Globus pallidus (tissue), 1 donor: ENCODE measurements at places on chromosomes 3 and 15.

GRCh38 chr3:23800731-23801130 lies 5.0 kb upstream of the UBE2E1 start:
- DNase-seq, result no peak

DNA sequence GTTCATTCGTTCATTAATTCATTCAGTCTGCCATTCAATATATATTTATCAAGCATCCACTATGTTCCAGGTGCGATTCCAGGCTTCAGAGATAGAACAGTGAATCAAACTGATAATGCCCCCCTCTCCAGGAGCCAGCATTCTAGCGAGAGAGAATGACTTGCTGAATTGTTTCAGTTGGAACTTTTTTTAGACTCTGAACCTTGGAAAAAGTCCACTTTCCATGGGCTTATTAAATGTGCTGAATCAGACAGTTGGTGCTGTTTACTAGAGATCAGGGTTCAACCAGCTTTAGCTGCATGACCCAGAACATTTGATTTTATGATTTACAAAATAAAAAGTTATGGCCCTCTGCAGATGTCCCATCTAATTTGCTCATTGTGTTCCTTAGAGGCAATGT lies 213.2 kb downstream of the THSD4 start:
- no peak for DNase-seq

DNA sequence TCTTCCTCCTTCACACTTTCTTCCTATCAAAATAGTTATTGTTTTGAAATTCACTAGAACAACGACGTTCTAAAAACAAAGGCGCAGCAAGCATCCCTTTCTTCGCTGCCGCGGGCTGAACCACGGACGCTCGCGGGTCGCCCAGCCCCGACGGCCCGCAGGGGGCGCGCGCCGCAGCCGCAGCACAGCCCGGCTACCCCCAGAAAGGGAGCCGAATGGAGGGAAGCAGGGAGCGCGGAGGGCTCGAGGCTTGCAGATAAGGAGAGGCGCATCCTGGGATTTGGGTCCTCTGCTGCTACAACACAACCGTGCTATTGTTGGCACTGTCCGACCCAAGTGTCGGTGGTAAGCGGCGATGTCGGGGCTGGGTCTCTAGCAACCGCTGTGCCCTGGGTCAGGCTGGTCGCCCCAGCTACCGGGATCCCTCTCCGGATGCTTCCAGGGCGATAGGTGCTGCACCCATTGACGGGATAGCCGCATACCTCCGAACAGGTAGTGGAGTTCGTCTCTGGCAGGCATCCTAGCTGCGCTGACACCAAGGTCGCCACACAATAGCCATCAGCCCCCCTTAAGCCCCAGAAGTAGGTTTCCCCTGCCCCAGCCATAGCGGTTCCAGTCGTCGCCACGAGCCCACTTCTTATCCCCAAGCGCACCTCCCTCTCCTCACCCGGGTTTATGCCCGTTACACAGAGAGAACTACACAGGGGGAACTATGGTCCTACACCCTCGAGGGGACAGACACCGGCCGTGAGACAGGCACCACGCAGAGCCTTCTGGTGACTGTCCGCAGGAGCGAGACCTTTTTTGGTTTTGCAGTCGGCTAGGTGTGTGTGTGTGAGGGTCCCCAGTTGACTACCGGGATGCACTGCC lies 6.0 kb downstream of the ONECUT1 start:
- DNase-seq, result no peak

DNA sequence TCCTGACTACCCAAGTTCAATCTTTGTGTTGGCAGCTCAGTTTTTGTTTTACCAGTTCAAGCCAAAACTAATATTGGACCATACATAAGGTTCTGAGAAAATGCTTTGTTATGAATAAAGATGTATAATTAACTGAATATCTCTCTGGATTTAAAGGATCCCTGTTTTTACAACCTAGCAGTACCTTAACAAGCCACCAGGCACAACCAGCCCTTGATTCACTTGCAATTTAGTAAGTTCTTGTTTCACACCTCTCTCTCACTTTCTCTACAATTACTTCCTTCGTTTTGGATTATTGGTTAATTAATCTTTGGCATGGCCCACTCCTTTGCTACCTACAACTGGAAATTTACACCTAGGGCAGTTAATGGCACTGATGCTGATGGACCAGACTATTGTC lies 531.9 kb downstream of the SQOR start:
- no peak for DNase-seq

DNA sequence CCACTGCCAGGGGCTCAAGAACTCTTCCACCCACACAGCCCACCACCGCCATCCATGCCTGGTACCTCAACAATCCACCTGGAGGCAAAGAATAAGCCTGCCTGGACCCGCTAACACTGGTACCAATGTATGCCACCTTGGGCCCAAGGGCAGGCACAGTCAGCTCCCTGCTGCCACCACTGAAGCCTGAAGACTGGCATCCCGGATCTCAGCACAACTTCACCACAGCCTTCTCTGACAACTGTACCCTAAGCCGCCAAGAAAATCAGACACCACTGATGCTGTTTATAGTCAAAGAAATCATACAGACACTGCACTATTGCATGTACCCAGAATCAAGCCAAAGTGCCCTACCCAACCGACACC lies 56.3 kb downstream of the IGSF11 start:
- DNase-seq, result no peak

DNA sequence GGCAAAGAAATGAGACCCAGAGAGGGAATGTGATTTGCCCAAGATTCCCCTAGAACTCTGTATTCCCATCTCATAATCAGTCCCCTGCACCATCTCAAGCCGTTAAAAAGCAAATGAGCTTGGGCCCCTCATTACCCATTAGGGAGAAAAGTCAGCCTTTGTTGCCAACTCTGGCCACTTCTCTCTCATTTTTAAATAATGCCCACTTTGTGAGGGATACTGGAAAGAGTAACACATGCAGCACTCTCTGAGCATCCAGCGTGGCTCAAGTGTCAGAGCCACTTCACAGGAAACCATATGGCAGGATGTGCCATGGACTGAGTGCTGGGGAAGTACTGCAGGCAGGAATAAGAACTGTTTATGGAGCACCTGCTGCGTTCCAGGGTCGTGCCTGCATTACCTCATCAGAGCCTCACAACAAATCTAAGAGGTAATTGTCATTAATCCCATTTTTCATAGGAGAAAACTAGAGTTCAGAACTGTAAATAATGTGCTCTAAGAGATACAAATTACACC lies 49.8 kb upstream of the SLC6A1 start:
- no peak for DNase-seq

GRCh38 chr3:188153437-188154013 lies 432 bp upstream of the LPP start:
- peak; percentile 58 for DNase-seq

- no peak for DNase-seq
Observed at GRCh38 chr15:21267671-21268395, 172.5 kb downstream of the POTEB3 start.

- DNase-seq, result no peak
Observed at GRCh38 chr3:176328198-176328597, 869.1 kb downstream of the TBL1XR1 start.

- DNase-seq, result peak; percentile 48
Observed at GRCh38 chr3:53375019-53375418, 27.7 kb upstream of the DCP1A start.

DNA sequence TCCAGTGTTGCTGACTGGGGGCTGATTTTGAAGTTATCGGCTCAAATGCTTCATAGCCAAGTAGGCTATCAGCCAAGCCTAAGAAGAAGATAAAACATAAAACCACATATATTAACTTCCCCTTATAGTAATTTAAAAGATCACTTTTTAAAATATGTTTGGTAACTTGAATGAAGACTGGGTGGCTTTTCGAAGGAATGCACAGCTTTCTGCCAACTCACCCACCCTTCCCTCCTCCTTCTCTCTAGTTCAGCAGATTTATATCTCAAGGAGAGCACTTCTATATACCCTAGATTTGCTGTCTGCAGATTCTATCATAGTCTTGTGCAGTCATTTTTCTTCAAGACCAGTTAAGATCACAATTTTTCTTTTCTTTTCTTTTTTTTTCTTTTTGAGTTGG lies 189.4 kb upstream of the CHRM5 start:
- DNase-seq, result no peak

DNA sequence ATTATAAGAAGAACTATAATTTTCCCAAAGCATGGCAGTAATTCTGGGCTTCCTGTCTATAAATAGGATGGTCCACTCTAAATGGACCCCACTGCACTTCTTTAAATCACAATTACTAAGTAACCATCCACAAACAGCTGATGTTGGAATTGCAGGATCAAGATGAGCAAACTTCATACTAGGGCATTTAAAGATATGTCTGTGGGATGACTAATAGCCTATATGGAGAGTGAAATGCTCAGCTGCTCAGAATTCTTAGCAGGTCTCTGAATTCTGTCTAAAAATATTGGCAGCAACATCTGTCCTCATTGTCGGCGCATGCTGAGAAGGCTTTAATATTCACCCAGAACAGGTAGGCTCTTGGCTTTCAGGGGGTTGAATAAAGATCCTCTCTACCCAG lies 140.4 kb downstream of the SATB1 start:
- DNase-seq, result no peak

GRCh38 chr3:40057786-40058185 lies 248.4 kb downstream of the MYRIP start:
- no peak for DNase-seq

DNA sequence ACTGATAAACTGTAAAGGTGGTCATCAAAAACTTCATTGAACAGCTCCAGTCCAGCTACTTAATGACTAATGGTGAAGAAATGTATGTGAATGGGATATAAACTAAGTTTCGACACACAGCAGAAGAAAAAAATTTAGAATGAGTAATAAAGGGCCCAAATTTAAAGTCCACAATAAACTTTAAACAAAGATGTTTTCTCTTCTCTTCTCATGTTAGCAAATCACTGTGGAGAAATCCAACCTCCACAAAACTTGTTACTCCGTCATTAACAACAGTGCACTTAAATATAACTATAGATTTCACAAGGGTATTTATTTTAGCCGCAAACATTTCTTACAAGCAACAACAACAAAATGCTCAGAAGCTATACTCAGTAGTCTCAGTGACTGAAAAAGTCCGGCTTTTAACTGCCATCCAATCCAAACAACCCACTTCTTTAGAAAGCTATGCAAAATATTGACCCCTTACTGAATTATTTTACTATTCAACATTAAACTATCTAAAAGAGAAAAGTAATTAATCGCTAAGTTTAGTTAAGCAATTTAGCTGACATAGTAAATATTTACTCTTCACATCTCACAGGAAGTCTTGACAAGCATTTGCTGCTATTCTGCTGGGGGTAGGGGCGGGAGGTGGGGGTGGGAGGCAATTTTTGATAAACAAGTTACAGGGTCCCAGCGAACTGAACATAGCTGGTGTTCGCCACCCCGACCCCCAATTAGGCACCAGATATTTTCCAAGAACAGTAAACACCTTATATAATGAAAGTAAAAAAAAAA lies 2.4 kb downstream of the IGF2BP2 start:
- DNase-seq, result no peak

DNA sequence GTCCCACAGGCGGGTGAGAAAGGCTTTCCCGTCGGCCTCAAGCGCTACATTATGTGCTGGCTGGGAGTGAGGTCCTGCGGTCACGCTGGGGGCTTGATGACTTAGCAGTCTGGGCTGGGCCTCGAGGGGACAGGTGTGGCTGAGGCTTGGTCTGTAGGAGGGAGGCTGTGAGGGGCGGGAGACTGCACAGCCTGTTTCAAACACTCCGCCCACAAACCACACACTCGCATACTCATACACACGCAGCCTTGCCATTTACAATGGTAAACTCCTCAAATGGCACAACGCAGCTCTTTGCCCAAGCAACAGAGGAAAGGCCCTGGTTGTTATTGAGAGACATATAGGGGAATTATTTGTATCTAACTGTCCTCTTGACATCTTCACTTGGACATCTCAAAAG lies 32.4 kb upstream of the RASGRF1 start:
- no peak for DNase-seq

DNA sequence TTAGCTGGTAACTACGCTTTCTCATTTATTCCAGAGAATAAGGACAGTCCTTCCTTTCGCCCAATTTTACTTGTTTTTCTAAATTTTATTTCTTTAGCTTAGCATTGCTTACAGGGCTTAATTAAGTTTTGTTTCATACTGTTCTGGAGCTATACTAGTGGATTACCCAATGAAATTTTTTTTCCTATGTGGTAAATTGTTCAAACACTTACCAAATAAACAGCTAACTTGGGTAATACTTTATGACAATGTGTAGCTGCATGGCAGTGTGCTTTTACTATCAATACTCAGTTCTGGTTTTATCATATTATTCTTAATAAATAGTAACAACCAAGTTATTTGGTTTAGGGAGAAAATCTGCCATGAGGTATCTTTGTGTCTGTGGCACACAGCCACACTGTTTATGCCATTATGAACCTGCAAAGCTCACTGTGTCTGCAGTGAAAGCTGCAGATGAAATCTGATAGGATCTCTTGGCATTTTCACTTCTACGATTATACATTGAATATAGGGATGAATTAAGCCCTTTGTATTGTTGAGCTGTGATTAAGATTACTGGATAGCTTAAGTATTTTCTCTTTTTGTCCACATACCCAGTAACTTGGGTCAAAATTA lies 37.2 kb downstream of the UBE2E2 start:
- no peak for DNase-seq

GRCh38 chr15:88257311-88258092 lies 963 bp upstream of the NTRK3 start:
- peak; percentile 58 for DNase-seq

DNA sequence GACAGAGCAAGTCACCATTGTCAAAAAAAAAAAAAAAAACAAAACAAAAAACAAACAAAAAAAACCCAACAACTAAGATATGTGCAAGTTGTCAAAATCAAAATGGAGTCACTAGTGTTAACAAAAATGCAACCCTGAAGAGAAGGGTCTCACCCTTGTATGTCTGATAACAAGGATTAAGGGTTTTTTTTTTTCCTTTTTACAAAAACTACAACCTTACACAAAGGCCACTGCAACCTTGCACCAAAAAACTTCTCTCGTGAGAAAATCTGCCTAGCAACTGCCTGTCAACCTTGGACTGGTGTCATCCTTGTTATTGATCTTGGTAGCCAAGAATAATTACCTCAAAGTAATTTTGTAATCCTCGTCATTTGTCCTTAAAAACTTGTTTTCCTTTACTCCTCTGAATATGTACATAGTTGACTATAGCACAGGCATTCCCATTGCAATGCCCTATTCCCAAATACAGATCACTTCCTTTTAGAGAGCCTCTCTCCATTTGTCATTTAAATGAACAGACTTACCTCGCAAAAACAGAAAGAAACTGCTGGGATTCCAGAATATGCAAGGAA lies 24.0 kb downstream of the TFRC start:
- no peak for DNase-seq

GRCh38 chr3:39344746-39345344 lies 15.3 kb downstream of the CCR8 start:
- no peak for DNase-seq

DNA sequence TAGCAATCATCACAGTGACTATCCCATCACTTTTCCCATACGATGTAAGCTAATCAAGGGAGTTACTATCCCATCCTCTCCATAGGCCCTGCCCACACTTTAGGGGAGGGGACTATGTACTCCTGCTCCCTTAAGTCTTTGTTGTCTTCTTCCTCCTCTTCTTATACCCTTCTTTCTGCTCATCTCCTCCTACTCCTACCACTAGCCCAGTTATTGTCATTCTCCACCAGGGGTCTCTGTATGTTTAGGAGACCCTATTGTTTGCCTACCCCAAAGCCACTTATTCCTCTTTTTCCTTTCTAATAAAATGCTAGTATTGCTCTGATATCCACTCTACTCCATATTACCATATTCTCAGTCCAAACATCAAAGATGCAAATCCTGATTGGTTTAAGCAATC lies 27.8 kb downstream of the STAC start:
- DNase-seq, result no peak

- no peak for DNase-seq
Observed at GRCh38 chr3:188396251-188396650, 242.3 kb downstream of the LPP start.
